ENCODE measurements at places on chromosomes 3 and 15. TPM values are rescaled to one million over a fixed set of nuclear protein-coding genes. Genes with fewer than 3 reads are reported as not detected.

The EOGT gene
- 17.2 TPM for total RNA-seq

The GOLGA8S gene
- total RNA-seq = not detected

The IL5RA gene
- total RNA-seq = not detected

The CORO2B gene
- 16.3 TPM for total RNA-seq

The FETUB gene
- not detected for total RNA-seq

The XYLB gene
- total RNA-seq = 2.6 TPM

GRCh38 chr3:49134471-49135265, 1.8 kb upstream of the LAMB2 start:
- no peak overlapping the region for H3K4me3 ChIP-seq
- H3K4me1 ChIP-seq = no peaks in the 10 kb centered on the region
- H3K27me3 ChIP-seq = peaks cover 1% of the 10 kb centered on the region
- no peak for DNase-seq
- H3K27ac ChIP-seq = no peak overlapping the region

DNA sequence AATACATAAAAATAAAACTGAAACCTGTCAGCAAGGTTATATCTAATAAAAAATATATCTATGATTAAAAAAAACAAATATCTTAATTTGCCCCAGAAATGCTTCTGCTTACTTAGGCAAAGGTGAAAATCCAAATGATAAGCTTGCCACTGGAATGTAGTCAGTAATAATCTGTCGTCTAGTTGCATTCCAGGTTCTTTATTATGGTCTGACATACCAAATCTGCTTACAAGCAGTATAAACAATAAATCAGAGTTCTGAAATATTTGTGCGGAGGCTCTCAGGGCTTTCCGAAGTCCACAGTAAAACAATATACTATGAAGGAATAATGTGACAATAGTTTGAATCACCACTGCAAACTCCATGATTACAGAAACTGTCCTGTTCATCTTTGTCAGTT, 1133.5 kb downstream of the ROBO1 start:
- H3K27me3 ChIP-seq = no peaks in the 10 kb centered on the region
- peaks cover 10% of the 10 kb centered on the region for H3K4me1 ChIP-seq
- no peak for DNase-seq
- no peak overlapping the region for H3K4me3 ChIP-seq
- no peak overlapping the region for H3K27ac ChIP-seq

- peaks cover 11% of the 10 kb centered on the region for H3K27me3 ChIP-seq
- peaks cover 10% of the 10 kb centered on the region for H3K4me1 ChIP-seq
- no peak for DNase-seq
- peaks cover 5% of the 10 kb centered on the region for H3K36me3 ChIP-seq
- H3K4me3 ChIP-seq = no peak overlapping the region
- peak overlapping the region; percentile 54 for H3K27ac ChIP-seq
These were observed 31.4 kb downstream of the MKRN2 start for GRCh38 chr3:12588039-12589009.

Data from glutamatergic neuron (in vitro differentiated cells).